DMS 273 treated with DMSO at 0.1 percent for 48 hours (cell line): ENCODE measurements at places on chromosomes 6 and 20.

DNA sequence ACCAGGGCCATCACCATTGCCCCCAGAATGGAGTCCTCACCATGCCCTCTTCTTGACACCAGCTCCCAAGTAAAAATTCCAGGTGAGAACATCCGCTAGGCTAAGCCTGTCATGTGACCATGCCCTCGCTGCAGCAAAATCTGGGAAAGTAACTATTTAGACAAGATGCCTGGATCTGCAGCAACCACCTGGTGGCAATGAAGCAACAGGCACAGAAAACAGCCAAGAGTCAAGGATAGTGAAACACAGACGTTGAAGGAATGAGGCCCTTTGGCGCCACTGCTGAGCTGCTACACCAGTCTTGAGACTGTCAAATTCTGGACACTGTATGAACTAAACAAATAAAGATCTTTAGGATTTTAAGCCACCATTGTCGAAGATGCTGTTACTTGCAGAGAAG lies 30.1 kb upstream of the TGM6 start:
- no peak for DNase-seq

DNA sequence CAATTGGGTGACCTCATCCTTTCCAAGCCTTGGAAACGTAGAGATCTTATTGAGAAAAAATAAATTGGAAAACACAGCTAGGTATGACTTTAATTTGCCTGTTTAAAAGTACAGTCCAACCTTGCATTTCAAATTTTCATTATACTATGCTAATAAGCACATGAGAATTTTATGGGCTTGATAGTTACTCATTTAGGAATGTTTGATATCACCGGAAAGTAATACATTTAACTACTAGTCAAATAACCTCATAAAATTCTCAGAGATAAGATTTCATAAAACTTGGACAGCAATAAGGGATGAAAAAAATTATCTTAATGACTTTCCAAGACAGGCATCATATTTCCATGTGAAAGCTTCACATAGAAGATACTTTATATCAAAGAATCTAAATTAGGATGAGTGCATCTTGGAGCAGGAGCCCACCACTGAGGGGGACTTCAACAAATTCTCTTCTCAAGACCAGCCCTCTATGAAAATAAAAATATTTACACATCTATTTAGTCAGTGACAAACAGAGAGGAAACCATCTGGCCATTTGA lies 236.3 kb downstream of the EPHA7 start:
- no peak for DNase-seq

- DNase-seq: no peak
Observed at GRCh38 chr20:25274481-25274880, 26.6 kb downstream of the PYGB start.

GRCh38 chr6:162704001-162704400 lies 23.6 kb downstream of the PRKN start:
- no peak for DNase-seq

- DNase-seq: no peak
Observed at GRCh38 chr6:37897321-37897720, 77.8 kb downstream of the ZFAND3 start.

DNA sequence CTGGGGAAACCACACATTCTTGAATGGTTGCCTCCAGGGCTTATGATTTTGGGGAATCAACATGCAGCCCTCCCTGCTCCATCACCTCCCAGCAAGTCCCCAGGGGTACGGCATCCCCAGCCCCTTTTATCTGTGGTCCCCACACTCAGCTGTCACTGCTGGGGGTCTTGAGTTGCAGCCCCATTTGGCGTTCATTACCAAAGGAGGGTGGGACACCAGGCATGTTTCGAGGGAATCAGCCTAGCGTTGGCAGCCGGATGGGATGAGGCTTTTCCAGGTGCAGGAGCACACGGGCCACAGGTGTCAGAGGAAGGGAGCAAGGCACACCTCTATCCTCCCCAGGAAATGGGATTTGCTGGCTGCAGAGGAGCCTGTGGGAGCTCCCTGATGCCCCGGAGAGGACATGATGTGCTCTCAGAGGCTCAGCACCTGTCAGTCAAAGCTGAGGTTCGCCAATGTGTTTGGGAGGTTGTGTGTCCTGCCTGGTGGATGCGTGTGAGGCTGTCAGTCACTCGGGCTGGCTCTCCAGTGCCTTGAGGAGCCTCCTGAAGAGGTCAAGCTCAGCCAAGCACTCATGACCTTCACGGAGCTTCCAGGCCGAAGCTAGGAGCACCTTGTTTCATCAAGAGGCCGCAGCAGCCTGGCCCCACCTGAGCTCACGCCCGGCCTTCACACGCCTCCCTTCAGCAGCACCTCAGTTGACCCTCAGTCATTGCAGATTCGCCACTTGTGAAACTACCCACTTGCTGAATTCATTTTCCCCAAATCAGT lies 95.0 kb downstream of the ERMARD start:
- no peak for DNase-seq

DNA sequence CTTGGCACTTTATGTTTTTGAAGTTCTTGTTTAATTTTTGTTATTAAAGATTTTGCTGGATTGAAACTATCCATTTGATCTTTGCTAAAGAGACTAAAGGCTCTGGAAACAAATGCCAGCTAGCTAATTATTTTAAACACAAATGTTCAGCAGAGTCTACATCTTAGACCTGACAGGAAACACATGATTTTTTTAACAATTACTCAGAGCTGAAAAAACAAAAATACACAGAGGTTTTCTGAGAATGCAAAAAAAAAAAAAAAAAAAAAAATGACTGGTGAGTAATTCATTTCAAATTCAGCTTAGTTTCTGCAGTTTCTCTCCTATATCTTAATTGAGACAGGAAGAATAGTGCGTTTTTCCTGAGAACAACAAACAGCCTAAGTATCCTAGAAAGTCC lies 448.0 kb downstream of the TENT5A start:
- DNase-seq: no peak

GRCh38 chr6:18213439-18213838 lies 50.9 kb downstream of the DEK start:
- no peak for DNase-seq

- DNase-seq: no peak
Observed at GRCh38 chr20:38554986-38555385, 26.0 kb upstream of the ADIG start.

- no peak for DNase-seq
Observed at GRCh38 chr6:255041-255750, 37.1 kb upstream of the DUSP22 start.

DNA sequence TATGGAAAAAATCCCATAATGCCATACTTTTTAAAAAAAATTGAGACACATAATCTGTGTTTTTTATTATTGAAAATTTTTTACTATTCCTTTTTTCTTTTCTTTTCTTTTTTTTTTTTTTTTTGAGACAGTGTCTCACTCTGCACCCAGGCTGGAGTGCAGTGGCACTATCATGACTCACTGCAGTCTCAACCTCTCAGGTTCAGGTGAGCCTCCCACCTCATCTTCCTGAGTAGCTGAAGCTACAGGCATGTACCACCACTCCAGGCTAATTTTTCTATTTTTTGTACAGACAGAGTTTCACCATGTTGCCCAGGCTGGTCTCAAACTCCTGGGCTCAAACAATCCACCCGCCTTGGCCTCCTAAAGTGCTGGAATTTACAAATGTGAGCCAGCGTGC lies 100.4 kb downstream of the AFG1L start:
- no peak for DNase-seq

DNA sequence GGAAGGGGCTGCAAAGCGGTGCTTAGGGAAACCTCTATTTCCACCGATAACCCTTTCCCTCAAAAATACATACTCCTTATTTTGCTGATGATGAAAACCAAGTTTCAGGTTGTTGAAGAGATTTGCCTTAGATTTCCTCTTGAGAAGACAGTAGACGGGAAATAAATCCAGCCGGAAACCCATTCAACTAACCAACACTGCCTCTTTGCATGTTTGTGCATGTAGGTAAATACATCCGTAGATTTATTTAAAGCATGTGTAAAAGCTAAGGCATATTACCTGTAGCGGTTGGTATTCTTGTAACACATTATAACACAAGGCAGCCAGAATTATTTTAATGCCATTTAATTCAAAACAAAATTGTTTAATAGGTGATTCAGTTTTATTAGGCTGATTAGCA lies 136.3 kb upstream of the SLC22A23 start:
- no peak for DNase-seq

DNA sequence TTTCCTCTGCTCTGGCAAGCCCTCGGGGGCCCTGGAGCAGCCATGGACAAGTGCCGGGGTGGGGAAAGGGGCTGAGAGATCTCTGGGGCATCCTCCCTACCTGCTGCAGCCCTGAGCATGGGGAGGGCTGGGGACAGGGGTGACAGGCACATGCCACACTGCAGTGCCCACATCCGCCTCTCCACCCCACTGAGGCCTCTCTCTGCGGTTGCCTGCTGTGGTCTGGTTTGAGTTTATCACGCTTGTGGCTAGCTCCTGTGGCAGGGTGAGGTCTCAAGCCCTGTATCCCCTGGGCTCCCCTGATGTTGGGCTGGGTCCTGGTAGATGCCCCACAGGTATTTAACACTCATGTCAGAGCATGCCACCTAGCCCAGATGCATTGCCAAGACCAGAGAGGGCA lies 52.9 kb upstream of the MLN start:
- DNase-seq: no peak

DNA sequence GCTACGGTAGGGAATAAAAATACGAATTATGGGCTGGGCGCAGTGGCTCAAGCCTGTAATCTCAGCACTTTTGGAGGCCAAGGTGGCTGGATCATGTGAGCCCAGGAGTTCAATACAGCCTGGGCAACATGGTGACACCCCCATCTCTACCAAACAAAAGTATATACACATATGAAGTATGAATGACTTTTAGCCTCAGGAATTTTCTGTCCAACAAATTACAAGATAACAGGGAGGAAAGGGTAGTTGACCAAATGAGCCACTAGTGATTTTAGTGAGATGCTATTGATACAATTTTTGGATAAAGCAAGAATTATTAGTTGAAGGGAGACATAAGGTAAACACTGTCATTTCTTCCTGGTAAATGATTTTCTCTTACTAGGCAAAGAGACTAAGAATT lies 328.2 kb downstream of the SYNE1 start:
- no peak for DNase-seq

DNA sequence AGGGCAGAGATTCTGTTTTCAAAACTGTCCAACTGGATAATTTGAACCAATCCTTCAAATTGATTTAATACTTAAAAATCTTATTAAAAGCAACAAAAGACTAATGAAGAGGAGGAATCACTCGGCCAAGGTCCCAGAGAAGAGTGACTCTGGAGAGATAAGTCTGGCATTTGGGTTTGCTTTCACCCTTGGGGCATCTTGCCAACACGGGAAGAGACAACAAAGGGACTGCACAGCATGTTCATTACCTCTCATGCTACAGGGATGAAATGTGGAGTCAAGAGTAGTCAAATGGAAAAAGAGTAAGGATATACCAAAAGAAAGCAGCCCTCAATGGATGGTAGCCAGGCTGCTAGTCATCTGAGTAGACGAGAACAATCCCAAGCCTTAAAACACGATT lies 68.2 kb downstream of the KHDRBS2 start:
- no peak for DNase-seq
